ENCODE measurements at places on chromosomes 6 and 20. TPM values are rescaled to one million over a fixed set of nuclear protein-coding genes. Genes with fewer than 3 reads are reported as not detected.

- no peak for DNase-seq
Observed at GRCh38 chr20:50636601-50637540, 54.5 kb downstream of the RIPOR3 start.

DNA sequence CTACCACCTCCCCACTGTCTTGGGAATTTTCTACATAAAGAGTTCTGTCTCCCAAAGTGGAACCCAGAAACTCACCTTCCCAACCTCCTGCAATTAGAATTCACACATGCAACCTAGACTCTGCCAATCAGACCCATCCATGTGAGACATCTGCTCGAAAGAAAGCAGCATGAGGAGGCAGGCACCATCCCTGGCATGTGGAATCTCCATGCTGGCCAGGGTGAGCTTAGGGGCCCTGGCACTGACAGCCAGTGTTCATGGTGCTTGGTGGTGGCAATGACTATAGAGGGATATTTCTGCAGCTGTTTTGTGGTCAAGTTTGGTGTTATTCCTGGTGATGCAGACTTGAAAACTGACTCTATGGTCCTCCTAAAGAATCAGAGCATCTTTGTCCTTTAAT, 17.4 kb upstream of the FOXF2 start:
- no peak for DNase-seq

KCNB1 gene
- 0.85 TPM for polyA plus RNA-seq

- DNase-seq: no peak
Observed at GRCh38 chr6:148395583-148396101, 53.0 kb downstream of the SASH1 start.

CASS4 gene
- polyA plus RNA-seq: 3.6 TPM

SIGLEC1 gene
- polyA plus RNA-seq: 1.1 TPM

DNA sequence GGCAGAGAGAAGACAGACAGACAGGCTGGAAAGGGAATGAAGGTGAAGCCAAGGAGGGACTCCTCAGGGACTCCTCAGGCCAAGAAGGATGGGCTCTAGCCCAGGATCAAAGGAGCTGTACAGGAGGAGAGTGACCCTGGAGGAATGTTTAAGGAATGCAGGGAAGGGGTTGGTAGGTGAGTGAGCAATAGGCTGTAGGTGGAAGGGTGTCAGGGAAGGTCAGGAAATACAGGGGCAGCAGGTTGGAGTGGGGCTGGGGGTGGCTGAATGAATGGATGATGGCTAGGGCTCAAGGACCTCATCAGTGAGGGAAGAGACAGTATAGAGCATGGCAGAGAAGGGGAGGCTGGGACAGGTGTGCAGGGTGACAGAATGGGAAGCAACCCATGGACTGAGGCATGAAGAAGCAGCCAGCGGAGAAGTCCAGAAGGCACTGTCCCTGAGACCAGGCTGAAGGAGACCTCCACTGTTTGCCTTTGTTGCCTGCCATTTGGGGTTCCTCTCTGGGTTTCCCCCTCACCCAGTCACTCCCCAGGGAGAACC, 13.2 kb downstream of the SYNGAP1 start:
- no peak for DNase-seq

DNA sequence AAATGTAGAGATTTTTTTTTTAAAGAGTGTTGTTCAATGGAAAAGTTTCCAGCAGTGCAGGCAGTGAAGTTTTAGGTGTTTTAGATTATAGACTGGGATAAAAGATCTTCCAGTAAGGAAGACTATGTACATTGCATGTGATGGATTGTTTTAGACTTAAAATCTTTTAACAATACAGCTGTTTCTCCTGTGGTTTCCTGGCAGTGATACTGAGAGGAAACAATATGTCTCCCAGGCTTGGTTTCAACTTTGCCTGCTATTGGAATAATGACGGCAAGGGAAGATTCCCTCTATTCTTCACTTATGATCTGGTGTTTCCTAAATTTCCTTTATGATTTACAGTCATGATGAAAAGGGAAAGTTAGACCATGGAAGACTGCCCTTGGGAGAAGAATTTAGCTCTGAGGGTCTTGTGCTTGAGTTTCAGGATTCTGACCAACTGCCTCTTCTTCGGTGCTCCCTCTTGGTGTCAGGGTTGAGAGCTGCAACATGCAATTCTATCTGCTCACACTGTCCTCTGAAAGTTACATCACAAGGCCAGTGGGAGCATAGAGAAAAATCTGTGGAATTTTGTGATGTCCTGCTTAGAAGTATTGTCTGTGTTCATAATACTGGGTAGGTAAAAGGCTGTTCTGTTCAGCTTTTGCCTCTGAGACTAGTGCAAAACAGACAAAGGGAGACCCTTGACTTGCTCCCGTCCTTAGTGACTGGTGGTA, 262.8 kb upstream of the MAN1A1 start:
- no peak for DNase-seq

ZBTB9 gene
- polyA plus RNA-seq: 16.4 TPM

- no peak for DNase-seq
Observed at GRCh38 chr6:111418971-111419693, 63.9 kb downstream of the REV3L start.

Data from left kidney (tissue), 8 donors.